ENCODE measurements at places on chromosomes 7 and 10.

GRCh38 chr7:106180721-106181120 lies 68.6 kb upstream of the SYPL1 start:
- no peak for DNase-seq

DNA sequence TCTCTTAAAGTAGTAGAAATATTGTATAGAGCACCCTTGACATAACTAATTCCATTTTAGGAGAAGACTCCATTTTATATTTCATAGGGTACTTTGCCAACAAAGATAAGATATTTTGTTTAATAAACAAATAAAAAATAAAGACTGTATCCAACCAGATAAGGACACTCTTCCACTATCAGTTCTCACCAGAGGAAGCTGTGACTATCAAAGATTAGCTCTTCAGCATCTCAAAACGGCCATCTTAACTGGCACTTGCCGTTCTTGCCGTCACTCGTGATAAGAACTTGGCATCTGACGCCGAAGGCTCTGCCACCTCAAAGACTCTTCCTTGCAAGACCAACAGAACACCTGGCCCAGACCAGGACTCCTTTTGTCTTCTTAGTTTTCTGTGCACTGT lies 26.3 kb upstream of the AKR1B1 start:
- DNase-seq, result no peak

GRCh38 chr10:88118729-88119128 lies 255.3 kb downstream of the PTEN start:
- DNase-seq, result no peak

DNA sequence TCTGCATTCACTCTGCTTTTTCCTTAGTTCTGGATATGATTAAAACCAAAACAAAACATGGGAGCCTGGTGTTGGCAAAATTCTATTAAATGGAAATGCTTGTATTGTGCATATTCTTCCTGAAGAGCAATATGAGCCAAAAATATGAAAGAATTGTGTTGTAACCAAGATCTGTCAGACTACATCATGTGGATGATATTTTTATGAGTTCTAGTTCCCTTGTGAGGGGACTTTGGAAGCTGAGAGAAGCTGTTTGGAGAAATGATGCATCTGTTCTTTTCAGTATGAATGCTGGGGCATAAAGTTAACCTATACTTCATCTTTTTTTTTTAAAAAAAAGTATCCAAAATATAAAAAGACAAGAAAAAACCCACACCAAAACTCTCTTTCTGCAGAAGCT lies 782.7 kb downstream of the ANKRD7 start:
- DNase-seq, result no peak

- no peak for DNase-seq
These were observed 6.4 kb upstream of the NT5C2 start for GRCh38 chr10:103199488-103199887.

GRCh38 chr10:44995914-44996669 lies 4.6 kb upstream of the ZNF22 start:
- no peak for DNase-seq

DNA sequence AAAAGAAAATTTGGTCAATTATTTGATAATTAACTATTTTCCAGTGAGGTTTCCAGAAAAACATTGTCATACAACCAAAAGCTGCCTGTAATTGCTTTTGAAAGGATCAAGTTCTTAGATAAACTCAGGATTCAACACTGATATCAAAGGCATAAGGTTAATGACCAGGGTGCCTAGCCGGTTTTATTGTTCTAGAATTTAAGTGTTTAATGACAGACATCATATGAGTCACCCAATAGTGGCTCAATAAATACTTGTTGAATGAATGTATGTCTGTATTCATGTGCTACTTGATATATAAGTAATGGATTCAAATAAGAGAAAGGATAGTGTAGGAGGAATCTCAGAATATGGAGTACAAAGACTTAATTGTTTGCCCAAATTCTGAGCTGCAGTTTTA lies 196.1 kb upstream of the LRGUK start:
- DNase-seq, result no peak
